Cerebellar cortex (tissue), 1 donor: ENCODE measurements at places on chromosomes 4 and X.

- DNase-seq, result no peak
These were observed 43.5 kb upstream of the ZBTB33 start for GRCh38 chrX:120207009-120207605.

GRCh38 chr4:832108-832507 lies 6.2 kb upstream of the CPLX1 start:
- no peak for DNase-seq

DNA sequence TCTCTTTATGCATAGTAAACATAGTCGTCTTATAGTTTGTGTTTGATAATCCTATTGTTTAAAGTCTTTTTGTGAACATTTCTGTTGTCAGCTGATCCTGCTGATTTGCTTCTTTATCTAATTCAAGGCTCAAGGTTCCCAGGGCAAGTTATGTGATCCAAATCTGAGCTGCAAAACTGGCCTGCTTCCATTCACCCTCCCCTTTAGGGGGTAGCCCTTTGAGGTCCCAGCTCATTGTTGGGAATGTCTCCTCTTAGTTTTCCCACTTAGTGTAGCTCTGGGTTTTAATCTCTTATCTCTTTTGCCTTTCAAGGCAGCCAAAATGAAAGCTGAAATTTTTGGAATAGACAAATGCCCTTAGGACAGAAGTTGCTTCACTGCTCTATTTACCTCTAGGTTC lies 40.2 kb upstream of the MAGED1 start:
- no peak for DNase-seq

GRCh38 chrX:146614663-146615478 lies 194.7 kb upstream of the CXorf51B start:
- DNase-seq, result no peak

DNA sequence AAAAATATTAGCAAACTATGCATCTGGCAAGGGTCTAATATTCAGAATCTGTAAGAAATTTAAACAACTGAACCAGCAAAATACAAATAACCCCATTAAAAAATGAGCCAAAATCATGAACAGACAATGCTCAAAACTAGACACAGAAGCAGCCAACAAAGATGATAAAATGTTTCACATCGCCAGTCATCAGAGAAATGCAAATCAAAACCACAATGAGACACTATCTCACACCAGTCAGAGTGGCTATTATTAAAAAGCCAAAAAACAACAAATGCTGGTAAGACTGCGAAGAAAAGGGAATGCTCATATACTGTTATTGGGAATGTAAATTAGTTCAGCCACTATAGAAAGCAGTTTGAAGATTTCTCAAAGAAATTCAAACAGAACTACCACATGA lies 201.3 kb upstream of the CPEB2 start:
- no peak for DNase-seq

DNA sequence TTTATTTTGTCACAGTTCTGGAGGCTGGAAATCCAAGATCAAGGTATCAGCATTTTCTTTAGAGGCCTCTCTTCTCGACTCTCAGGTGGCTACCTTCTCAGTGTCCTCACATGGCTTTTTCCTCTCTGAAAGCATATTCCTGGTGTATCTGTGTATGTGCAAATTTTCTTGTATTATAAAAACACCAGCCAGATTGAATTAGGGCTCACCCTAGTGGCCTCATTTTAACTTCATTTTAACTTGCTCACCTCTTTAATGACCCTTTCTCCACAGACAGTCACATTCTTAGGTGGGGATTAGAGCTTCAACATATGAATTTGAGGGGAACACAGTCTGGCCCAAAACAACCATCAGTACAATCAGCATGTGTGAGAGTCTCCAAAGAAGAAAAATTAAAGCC lies 542.4 kb upstream of the FAM241A start:
- no peak for DNase-seq

GRCh38 chrX:67104982-67105757 lies 438.7 kb upstream of the AR start:
- no peak for DNase-seq

DNA sequence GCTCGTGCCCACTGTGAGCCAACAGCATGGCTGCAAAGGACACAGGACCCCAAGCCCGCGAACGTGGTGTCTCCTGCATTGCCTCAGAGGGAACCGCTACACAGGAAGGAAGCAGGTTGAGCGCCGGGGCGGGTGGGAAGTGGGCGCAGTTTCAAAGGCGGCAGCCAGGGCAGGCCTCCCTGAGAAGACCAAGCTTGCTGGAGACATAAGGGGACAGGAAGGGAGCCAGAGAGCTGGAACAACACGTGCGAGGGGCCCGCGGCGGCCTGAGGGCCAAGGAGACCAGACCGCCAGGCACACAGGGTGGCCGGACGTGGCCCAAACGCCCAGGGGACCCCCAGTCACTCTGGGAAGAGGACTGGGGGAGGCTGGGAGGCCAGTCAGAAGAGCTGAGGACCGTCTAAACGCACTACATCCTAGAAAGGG lies 32.0 kb downstream of the CTBP1 start:
- DNase-seq, result peak; percentile 65
